ENCODE measurements at places on chromosomes 3 and 15.

DNA sequence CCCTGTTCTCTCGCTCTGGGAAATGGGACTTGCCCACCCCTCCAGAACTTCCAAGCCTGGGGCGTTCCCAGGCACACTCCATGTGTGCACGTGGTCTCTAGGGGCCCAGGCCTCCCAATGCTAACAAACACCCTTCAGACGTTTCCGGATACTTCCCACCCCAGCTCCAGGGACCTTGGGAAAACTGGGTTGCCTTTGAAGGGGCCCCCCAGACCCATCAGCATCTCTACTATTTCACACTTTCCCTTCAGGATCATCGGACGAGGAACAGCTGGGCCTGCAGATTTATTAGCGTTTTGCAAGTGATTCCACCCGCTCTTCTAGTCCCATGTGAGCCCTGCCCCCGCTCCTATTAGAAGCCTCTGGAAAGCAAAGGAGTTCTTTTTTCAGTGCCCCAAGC, 63.2 kb downstream of the MAGEF1 start:
- no peak for DNase-seq

- no peak for DNase-seq
Measured at GRCh38 chr3:192655040-192655439, 72.3 kb downstream of the FGF12 start.

GRCh38 chr15:66941791-66942190, 123.6 kb upstream of the SMAD3 start:
- no peak for DNase-seq

GRCh38 chr15:99762288-99762687, 29.1 kb upstream of the LYSMD4 start:
- DNase-seq = no peak

DNA sequence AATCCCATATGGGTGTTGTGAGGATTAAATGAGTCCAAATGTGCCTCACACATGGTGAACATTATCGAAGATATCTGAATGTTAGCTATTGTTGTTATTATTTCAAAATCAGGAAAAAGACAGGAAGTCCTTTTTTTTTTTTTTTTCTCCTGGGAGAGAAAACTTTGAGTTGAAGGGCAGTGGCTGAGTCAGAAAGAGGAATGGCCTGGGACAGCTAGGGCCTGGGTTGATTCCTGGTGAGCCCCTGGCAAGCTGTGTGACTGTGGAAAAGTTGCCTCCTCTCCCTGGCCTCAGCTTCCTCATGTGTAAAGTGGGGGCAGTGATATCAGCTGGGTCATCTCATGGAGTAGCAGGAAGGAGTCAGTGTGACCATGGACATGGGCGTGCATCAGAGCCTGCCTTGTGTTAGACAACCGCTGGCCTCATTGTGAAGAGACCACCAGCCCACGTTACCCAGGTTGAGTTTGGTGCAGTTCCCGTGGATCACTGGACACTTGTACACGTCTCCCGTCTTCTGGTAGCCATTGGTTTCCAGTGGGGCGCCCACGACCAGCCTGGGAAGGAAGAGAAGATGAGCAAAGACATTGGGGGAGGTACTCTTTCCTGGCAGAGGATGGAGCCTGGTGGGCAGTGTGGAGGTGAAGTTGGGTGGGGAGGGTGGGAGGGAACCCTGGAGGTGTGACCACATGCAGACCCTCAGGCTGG, 63.1 kb downstream of the ITGA11 start:
- DNase-seq = no peak

DNA sequence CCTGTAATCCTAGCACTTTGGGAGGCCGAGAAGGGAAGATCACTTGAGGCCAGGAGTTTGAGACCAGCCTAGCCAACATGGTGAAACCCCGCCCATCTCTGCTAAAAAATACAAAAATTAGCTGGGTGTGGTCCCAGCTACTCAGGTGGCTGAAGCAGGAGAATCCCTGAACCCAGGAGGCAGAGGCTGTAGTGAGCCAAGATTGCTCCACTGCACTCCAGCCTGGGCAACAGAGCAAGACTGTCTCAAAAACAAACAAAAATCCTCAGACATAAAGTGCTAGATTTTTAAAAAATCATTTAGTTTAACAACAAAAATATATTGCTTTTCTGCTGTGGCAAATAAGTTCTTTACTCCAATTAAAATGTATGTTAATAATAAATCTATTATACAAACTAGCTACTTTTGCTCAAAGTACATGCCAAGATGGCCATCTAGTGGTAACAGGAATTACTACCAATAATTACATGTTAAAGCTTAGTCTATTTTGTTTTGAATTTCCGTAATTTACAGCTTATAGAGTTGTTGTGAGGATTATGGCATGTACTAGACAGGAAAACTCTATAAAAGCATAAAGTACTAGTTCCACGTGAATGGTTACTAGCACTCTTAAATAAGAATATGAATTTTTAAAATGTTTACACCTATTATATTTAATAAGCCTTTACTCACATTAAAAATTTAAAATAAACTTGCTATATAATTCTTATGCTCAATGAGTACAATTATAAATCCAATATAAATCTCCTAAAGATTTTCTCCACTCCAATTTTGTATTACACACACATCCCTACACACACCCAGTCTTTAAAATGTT, 39.0 kb downstream of the GABPB1 start:
- no peak for DNase-seq

DNA sequence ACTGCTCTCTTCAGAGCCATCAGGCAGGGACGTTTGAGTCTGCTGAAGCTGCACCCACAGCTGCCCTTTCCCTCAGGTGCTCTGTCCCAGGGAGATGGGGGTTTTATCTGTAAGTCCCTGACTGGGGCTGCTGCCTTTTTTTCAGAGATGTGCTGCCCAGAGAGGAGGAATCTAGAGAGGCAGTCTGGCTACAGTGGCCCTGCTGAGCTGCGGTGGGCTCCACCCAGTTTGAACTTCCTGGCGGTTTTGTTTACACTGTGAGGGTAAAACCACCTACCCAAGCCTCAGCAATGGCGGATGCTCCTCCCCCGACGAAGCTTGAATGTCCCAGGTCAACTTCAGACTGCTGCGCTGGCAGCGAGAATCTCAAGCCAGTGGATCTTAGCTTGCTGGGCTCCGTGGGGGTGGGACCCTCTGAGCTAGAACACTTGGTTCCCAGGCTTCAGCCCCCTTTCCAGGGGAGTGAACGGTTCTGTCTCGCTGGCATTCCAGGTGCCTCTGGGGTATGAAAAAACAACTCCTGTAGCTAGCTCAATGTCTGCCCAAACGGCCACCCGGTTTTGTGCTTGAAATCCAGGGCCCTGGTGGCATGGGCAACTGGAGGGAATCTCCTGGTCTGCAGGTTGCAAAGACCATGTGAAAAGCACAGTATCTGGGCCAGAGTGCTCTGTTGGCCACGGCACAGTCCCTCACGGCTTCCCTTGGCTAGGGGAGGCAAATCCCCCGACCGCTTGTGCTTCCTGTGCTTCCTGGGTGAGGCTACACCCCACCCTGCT, 21.1 kb upstream of the ST6GAL1 start:
- no peak for DNase-seq

DNA sequence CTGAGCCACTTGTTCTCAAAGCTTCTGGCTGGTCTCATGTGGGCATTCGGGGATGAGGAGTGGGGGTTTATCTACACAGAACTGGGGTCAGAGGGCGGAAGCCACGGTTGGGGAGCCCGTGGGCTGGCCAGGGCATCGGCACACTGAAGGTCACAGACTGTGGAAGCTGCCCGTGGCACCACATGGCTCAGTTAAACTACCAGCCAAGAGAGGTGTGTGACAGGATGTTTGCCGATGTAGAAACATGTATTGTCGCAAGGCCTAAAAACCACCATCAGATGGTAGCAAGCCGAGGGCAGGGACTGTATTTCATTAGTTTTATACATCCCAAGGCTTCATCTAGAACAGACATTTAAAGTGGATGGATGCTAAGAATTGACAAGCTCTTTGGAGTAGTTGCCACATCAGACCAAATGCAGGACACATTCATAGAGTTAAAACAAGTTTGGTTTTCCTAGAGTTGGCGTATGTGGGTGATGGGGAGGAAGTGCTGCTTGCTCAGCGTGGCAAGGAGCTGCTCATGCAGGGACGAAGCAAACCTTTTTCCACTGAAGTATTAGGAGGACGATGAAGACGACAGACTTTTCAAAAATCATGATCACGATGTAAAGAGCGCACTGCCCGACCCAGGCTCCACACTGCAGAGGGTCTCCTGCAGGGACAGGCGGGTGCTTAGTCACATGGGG, 9.6 kb upstream of the MUSTN1 start:
- no peak for DNase-seq

DNA sequence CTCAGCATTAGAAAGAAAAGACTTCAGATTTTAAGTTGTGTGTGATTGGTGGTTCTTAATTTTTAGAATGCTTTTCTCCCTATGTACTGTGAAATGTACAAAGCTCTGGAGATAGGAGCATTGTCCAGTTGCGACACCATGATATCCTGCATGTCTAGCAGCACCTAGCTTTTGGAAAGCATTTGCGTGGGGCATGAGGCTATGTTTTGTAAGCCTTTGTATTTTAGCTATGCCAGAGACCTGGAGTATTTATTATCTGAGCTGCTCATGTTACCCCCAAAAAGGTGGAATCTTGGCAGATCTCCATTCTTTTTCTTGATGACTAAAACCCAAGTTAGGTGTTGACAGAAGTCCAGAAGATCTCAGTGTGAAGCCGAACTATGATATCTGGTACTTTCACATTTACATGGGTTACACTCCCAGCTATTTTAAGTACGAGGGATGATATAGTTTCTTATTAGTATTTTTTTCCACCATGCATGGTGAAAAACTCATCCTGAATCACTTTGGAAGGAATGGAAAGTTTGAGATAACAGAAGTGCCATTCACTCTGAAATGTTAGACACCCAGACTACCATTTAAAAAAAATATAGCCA, 126.7 kb upstream of the SAMMSON start:
- DNase-seq = no peak

- DNase-seq = no peak
Measured at GRCh38 chr15:82958638-82959037, 6.1 kb upstream of the HOMER2 start.

GRCh38 chr3:16173283-16174025, 1.0 kb upstream of the GALNT15 start:
- DNase-seq = no peak

GRCh38 chr15:83436513-83437158, 10.5 kb upstream of the SH3GL3 start:
- no peak for DNase-seq

DNA sequence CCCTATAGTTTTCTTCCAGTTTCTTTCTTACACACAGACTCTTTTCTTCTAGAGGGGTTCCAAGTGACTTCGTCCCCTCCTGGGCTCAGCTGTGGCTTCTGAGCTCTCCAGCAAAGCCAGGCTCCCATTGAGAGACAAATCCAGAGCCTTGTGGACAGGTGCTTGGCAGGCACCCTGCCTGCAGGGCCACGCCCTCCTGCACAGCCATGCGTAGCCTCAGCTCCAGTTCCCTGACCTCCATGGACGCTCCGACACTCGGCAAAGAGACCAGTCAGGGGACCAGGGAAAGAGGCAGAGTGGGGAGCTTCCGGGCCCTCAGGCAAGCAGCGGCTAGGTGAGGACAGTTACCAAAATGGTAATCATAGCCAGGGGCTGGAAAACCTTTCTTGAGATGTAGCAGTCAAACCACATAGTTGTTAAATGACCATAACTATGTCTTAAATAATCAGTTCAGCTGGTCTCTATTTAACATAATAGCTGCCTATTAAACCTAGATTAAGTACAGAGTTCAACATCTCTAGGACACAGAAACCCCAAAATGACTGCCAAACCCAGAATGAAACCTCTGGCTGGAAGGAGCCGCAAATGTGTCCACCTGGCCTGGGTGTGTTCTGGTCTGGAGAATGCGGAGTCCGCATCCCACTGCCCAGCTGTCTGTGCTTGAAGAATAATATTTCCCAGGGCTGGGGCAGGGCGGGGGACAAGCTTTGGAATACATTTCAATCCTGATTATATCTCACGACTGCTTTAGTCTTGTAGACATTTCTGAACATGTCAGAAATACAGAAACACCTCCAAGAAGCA, 69.3 kb upstream of the RGMA start:
- no peak for DNase-seq

DNA sequence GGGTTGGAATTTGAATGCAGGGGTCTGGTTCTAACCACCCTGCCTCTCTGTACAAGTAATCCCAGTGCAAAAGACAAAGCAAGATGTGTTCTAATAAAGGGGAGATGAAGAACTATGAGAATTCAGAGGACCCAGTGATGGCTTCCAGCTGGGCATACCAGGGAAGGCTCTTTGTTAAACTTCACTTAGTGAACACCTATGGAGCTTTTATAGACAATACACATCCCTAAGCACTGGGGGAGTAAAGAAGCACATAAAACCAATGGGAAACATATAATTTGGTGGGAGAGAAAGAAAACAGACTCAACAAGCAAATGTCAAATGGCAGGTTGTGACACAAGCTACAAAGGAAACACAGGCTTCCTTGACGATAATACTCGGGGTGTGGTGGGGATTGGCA, 47.9 kb upstream of the RNU6-1 start:
- DNase-seq = no peak

GRCh38 chr15:84859144-84859543, 25.3 kb upstream of the SLC28A1 start:
- no peak for DNase-seq

GRCh38 chr15:93319121-93319814, 230.3 kb upstream of the RGMA start:
- DNase-seq = no peak

DNA sequence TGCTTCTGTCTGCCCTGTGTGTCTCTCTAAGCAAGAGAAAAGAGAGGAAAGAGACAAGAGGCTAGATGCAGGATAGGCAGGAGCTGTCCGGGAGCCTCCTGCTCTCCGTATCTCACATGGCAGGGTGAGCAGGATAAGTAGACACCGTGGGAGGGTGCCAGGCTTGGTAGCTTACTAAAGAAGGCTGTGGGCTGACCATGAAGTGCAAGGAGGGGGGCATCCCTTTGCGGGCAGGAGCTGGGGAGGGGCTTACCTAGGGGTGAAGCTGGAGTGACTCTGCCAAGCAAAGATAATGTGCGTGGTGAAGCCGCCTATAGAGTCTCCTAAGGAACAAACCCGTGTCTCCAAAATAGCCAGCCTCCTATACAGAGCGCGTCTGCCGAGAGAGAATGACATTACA, 33.7 kb upstream of the TMC3 start:
- no peak for DNase-seq

GRCh38 chr15:100770661-100771584, 108.7 kb upstream of the ALDH1A3 start:
- no peak for DNase-seq

- no peak for DNase-seq
Measured at GRCh38 chr15:51775967-51776816, 24.8 kb downstream of the TMOD2 start.

- DNase-seq = no peak
Measured at GRCh38 chr3:67832817-67833216, 178.4 kb upstream of the SUCLG2 start.

GRCh38 chr3:50521572-50521971, 18.1 kb upstream of the CACNA2D2 start:
- no peak for DNase-seq

- no peak for DNase-seq
Measured at GRCh38 chr15:81785181-81785580, 260.6 kb downstream of the MEX3B start.

GRCh38 chr15:48624700-48625099, 20.8 kb downstream of the FBN1 start:
- DNase-seq = no peak

DNA sequence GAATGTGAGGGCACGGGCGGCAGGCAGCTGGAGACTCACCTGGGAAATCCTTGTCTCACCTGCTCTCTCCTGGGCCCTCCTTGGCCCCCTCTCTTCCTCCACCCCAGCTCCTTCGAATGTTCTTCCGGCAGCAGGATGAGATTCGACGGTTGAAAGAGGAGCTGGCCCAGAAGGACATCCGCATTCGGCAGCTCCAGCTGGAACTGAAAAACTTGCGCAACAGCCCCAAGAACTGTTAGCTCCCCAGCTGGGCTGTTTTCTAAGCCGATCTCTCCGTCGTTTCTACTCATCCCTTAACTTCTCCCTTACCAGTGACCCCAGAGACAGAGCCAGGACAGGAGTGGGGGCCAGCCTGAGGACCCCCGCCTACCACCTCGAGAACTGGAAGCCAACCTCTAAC, 95.0 kb downstream of the ANP32A start:
- no peak for DNase-seq
